ENCODE measurements at places on chromosomes 2 and 18. TPM values are rescaled to one million over a fixed set of nuclear protein-coding genes. Genes with fewer than 3 reads are reported as not detected.

The CFLAR gene
- polyA plus RNA-seq = 104 TPM

The LONRF2 gene
- polyA plus RNA-seq = not detected

The DNAJC5G gene
- polyA plus RNA-seq = not detected

The THSD7B gene
- polyA plus RNA-seq = not detected

The CRACDL gene
- polyA plus RNA-seq = not detected

Data from IgD-negative memory B cell (primary cell).